ENCODE measurements at places on chromosomes 4 and X. TPM values are rescaled to one million over a fixed set of nuclear protein-coding genes. Genes with fewer than 3 reads are reported as not detected.

Gene RBM10
- polyA plus RNA-seq: 24.7 TPM

Gene YIPF7
- not detected for polyA plus RNA-seq

GRCh38 chr4:22336822-22337221 is 179.0 kb downstream of the ADGRA3 start:
- no peak for DNase-seq

Gene GLUD2
- polyA plus RNA-seq: 0.31 TPM

DNA sequence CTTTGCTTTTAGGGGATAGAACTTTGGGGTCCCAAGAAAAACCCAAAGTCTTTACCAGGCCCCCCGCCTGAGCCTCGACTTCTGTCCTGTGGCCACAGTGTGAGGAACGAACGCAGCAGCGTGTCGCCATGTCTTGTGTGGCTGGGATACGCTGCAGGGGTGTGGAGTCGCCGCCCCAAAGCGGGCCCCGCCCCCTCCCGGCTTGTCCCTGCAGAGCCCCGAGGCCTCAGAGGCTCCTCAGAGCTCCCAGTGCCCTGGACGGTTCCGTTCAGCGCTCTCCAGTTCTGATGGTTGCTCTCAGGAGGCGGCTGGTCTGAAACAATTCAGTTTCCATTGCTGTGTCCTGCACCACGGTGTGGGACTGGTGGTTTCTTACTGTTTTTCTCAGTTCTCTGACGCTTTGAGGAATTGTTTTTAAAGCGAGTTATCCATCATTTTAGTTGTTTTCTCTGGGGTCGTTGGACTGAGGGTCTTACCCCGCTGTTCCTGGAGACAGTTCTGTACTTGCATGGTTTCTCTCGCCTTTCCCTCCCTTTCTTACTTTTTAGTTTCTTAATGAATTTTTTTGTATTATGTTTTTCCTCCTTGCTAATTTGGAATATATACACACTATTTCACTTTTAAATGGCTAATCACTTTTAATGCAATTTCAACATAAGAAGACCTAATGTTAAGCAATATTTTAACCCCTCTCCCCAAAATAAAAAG is 1.6 kb upstream of the IDUA start:
- DNase-seq: no peak

DNA sequence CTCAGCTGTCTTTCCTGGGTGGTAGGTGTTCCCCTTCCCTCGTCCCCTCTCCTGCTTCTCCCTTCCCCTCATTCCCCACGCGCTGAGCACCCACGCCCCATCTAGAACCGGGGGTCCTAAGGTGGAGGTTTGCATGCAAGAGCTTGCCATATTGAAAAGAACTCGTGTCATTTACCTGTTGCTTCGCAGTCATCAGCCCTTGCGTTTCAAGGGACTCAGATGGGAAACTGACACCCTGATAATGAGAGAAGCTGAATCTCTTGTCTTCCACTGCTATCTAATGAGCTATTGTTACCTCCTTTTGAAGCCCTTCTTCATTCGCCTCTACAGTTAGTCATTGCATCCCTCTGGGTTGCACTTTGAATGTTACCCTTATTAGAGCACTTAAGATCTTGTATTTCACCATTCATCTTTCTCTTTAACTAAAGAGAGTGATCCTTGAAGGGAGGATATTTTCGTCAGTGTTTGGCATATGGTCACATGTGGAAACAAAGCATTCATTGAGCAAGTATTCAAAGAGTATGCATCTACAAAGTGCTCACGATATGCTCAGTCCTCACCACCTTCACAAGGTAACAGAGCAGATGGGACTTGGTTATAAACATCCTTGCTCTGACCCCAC is 25.7 kb downstream of the ARL9 start:
- no peak for DNase-seq

DNA sequence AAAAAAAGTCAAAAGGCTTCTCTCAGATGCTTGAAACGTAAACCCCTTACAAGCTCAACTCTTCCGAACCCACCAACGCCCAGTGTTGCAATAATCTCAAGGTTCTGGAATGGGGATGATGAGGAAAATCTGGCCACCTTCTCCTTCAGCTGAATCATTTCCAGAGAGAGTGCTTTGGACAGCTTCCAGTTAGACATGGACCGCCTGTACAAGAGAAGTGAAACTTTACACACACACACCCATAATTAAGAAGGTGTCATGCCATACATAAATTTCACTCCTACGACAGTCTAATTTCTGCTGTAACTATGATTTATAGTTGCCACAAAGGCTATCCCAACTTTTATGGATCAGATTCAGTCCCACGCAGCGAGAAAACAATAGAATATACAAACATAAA is 72.3 kb downstream of the PRKG2 start:
- DNase-seq: no peak

Gene TRIM2
- 16.4 TPM for polyA plus RNA-seq

- no peak for DNase-seq
These were observed 9.4 kb downstream of the ADH6 start for GRCh38 chr4:99209671-99210070.

GRCh38 chr4:153798901-153799693 is 10.2 kb upstream of the SFRP2 start:
- DNase-seq: no peak

GRCh38 chrX:35046660-35047296 is 104.2 kb downstream of the FAM47B start:
- no peak for DNase-seq

Gene PLAC8
- 11.2 TPM for polyA plus RNA-seq

Gene GRIA3
- polyA plus RNA-seq: 0.15 TPM

DNA sequence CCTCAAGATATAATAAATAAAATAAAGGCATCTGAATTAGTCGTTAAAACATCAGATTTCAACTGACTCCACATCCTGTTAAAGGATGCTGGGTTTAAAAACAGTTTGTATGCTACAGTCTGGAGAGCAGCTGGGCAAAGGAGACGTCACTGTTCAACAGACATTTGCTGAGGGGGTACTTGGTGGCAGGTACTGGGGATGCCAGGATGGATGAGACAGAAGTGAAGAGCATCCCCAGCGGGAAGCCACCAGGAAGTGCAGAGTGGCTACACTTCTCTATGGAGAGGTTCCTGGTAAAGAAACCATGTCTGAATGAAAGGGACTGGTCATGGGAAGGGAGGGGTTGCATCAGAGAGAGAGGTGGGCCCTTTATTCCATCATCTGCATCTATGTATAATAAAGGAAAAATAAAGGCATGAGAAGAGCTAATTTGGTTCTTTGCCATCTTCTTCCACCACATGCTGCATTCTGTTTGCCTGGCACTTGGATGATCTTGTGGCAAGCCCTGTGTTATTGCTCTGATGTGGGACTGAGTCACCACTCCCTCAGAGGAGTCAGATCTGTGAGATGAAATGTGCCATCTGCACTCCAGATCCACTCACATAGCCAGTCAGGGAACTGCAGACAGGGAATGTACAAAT is 145.0 kb downstream of the SOWAHB start:
- peak; percentile 60 for DNase-seq

- no peak for DNase-seq
These were observed 17.2 kb upstream of the RTL9 start for GRCh38 chrX:110341189-110342035.

Gene DGKK
- polyA plus RNA-seq: 0.02 TPM

Gene HMGN5
- 1.9 TPM for polyA plus RNA-seq

Gene ASB9
- polyA plus RNA-seq: 2.5 TPM

DNA sequence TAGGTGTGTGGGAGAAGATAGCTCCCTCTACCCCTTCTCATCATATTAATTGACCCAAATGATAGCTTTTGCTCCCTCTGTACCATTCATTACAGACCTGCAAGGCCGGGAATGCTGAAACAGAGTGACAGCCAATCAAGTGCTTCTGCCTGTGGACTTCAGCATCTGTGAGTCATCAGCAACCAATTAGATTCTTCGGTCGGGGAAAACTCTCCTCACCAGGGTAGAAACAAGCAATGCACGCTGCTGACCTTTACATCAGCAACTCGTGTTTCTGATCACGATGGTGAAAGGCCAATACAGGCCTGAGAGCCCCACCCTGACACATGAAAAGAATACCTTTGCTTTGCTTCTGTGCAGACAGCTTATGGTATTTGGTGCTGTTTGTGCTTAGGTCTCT is 347.2 kb upstream of the DDX53 start:
- DNase-seq: peak; percentile 23

Gene AFF2
- polyA plus RNA-seq: not detected

Gene CABS1
- polyA plus RNA-seq: not detected

GRCh38 chrX:97021680-97022079 is 138.0 kb downstream of the RPA4 start:
- no peak for DNase-seq

GRCh38 chr4:148004228-148004857 is 272.5 kb downstream of the ARHGAP10 start:
- DNase-seq: no peak

DNA sequence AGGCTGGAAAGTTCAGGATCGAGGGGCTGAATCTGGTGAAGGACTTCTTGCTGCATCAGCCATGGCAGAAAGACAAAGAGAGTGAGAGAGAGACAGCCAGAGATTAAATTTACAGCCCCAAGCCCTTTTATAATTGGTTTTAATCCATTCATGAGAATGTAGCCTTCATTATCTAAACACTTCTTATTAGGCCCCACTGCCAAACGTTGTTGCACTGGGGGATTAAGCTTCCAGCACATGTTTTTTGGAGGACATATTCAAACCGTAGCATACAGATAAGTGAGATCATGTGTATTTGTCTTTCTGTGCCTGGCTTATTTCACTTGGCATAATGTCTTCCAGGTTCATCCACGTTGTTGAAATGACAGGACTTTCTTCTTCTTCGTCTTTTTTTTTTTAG is 524.7 kb downstream of the SPRY1 start:
- no peak for DNase-seq

DNA sequence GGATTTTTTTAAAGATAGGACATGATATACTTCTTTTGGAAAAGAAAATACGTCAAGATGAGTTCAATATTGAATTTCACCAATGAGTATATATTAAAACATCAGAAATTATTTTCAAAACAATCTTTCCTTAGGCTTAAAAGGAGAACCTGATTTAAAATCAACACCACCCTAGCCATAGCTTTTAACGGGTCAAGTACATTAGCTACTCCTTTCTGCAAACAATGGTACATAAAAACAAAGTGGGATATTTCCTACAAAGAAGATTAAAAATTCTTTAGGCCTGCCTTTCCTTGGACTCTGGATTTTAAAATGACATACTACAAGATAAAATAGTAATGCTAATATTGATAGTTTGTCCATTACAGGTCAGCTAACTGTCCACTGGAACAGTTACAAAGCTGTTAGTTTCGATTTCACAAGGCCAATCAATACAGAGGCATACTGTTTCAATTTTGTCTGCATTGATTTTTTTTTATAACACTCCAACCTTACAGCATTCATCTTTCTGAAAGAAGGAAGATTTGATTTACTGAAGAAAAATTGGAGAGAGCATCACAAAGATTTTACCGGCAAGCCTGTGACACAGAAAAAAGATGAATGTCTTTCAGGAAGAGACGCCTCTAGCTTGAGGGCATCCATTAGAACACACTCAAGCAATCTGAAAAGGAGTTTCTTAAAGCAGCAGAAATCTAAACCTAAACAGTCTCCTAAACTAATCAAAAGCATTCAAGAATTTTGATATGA is 97.2 kb downstream of the MAB21L2 start:
- DNase-seq: no peak

Gene CD38
- polyA plus RNA-seq: not detected
